Heart right ventricle (tissue), 16 donors: ENCODE measurements at places on chromosomes 12 and 14. TPM values are rescaled to one million over a fixed set of nuclear protein-coding genes. Genes with fewer than 3 reads are reported as not detected.

FBXO21 gene
- polyA plus RNA-seq = 10.2 TPM

RTN1 gene
- 0.59 TPM for polyA plus RNA-seq

HPD gene
- polyA plus RNA-seq = 1.0 TPM

RHEBL1 gene
- 0.43 TPM for polyA plus RNA-seq

DNA sequence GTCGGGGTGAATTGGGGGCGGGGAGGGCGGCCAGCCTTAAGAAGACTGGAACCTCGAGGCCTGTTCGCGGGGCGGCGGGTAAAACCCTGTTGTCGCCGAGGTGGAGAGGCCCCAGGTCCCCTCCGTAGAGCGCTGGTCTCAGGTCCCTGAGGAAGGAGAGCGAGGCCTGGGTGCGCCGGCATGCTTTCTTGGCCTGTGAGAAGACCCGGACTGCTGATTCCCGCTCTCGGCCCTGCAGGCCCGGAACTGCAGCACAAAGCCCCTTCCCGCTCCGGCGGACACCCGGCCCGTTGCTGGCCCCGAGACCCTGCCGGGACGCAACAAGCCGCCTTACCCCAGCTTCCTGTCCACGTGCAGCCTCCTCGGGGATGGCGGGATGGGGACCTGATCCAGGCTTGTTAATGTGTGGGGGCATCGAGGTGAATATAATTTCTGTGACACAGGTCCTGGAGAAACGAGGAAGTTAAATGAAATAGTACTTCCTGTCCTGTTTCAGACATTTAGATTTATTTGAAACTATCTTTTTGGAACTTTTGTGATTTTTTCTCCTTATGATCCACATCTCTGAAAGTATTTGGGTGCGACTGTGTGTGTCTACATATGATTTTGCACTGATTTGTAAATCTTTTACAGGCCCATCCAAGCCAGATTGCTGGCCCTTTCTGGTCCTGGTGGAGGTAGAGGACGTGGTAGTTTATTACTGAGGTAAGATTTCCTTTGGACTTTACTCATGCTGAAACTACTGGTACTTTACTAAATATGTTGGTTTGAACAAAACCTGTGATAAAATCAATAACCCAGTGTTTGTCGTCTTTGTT lies 600 bp downstream of the PNN start:
- DNase-seq = no peak

DNA sequence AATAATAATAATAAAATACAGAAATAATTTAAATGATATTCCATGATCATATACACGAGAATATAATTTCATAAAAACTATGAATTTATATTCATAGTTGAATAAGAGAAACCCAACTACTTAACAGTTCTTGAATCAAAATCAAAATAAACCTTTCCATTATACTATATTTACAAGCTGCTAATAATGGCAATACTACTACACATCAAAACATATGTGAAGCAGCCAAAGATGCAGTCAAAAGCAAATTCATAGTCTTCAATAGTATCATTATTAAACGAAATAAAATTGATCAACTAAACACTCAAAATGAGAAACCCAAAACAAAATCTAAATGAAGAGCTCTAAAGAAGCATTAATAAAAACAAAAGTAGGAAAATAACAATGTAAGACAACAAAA lies 197.1 kb downstream of the TMEM132D start:
- DNase-seq = no peak

DNA sequence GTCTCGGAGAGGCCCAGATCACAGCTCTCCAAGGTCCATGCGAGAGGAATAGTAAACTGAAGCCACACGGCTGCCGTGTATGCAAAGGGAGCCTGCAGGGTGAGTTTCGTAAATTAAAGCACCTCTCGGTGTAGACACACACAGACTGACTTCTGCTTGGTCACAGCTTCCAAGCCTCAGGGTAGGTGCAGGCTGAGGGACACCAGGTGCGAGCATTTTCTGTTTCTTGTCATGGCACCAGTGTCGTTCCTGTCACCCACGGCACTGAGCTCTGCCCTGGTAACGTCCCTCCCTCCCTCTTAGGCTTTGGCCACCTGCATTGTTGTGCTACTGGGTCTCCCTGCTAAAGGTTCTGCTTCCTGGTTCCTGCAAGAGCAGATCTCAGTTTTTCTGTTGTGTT lies 76.2 kb upstream of the DYNC1H1 start:
- DNase-seq = no peak

DNA sequence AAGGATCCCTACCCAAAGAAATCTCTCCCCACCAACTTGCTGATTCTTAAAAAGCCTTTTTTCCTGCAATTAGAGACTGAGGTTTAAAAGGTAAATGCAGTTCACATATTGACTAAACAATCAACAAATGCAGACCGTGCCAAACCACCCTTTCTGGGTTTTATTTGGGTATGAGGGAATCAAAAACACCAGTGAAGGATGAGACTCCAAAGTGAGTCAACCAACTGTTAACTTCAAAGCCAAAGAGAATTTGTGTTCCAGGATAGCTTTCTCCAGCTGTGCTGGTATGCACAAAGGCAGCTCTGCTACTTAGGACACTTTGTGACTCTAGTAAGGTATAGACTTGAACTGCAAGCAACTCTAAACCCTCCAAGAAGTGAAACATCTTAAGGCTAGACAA lies 39.4 kb downstream of the RPS29 start:
- DNase-seq = no peak

- no peak for DNase-seq
These were observed 24.3 kb downstream of the MOAP1 start for GRCh38 chr14:93160353-93160801.

DNA sequence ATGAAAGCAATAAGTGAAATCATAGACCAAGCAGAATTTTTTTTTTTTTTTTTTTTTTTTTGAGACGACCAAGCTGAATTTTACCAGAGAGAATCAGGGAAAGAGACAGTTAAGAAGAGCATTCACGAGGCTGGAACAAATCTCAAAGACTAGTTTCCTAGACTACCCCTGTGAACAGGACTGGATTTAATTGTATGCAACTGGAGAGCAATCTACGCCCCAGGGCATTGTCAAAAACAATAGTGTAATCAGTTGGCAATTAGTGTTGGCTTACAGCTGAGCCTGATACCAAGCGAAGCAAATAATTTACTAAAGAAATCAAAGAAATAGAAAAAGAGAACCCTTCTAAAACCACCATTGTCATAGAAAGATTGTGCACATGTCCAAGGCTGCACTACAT lies 232.9 kb upstream of the CPNE8 start:
- DNase-seq = no peak
